ENCODE measurements at places on chromosomes 7 and 10.

DNA sequence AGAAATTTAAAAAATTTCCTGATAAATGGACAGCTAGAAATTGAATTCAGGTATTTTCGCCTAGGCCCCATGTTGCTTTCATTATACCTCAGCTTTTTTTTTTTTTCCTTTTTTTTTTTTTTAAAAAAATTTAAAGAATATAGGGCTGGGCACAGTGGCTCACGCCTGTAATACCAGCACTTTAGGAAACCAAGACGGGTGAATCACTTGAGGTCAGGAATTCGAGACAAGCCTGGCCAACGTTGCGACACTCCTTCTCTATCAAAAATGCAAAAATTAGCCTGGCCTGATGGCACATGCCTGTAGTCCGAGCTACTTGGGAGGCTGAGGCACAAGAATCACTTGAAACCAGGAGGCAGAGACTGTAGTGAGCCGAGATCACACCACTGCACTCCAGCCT, 334.0 kb downstream of the SORCS1 start:
- no peak for DNase-seq

- no peak for DNase-seq
Observed at GRCh38 chr10:114680543-114681117, 22.6 kb upstream of the ABLIM1 start.

- no peak for DNase-seq
Observed at GRCh38 chr10:17409170-17409733, 45.1 kb downstream of the ST8SIA6 start.

- DNase-seq, result no peak
Observed at GRCh38 chr7:105307163-105307672, 81.5 kb downstream of the SRPK2 start.

DNA sequence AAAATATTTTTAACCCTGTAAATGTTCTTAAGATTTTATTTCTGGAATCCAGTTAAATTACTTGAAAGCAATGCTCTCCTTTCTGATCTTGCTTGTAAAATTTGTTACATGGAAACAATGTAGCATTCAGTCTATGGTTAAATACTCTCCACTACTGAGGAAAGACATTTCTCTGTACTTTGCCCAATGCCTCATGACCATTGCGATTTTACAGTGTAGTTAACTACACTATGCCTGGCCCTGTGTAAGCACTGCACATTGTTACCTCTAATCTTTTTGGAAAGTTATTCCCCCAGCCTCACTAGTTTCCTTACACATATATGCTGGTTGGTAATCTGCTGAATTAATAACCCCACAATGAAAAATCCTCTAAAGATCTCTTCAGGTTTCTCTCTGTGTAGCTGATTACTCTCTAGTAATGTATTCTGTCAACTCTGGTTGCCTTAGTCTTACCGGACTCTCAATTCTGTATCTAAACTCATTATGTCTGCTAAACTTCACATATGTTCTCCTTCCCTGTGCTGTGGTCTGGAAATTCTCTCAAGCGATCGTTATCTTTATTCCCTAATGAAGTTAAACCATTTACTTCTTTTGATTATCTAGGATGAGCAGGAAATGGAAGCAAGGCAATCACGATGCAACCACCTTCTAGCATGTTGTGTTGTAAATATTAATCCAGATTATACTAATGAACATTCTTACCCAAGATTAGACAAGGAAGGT, 58.7 kb upstream of the TMEM106B start:
- DNase-seq, result no peak

- DNase-seq, result no peak
Observed at GRCh38 chr10:83994325-83994724, 145.0 kb upstream of the GHITM start.
